ENCODE measurements at places on chromosomes 11 and 22.
A peak's percentile ranks its signal among the peaks of the same experiment; 100 is the strongest.

GRCh38 chr11:5891216-5891800 lies 1.7 kb upstream of the OR52E5 start:
- no peak for DNase-seq

- DNase-seq = no peak
These were observed 35.8 kb downstream of the NRXN2 start for GRCh38 chr11:64687204-64687603.

DNA sequence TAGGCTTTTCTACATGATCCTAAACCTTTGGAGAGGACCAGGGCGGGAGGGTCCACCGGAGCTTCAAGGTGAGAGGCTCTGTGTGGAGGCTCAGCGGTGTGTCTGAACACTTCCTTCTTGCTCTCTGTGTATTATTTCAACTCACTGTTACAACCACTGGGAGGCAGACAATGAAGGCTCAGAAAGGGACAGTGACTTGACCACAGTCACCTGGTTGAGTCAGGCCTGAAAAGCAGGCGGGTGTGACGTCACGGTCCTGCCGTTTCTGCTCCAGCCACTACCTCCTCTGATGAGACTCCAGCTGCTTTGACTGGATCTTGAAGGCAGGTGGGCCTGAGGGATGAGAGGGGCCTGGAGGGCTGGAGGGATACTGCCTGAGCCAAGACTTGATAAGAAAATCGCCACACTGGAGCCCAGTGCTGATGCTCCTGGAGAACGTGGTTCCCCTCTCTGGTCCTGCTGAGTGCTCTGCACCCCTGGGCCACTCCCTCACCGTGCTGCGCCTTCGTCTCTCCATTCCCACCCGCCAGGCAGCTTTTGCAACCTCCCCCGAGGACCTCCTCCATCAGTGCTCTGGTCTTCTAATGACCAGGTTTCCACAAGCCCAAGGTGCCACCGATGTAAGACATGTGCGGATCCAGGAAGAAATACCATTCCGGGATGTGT lies 27.9 kb downstream of the KCNC1 start:
- DNase-seq = no peak

DNA sequence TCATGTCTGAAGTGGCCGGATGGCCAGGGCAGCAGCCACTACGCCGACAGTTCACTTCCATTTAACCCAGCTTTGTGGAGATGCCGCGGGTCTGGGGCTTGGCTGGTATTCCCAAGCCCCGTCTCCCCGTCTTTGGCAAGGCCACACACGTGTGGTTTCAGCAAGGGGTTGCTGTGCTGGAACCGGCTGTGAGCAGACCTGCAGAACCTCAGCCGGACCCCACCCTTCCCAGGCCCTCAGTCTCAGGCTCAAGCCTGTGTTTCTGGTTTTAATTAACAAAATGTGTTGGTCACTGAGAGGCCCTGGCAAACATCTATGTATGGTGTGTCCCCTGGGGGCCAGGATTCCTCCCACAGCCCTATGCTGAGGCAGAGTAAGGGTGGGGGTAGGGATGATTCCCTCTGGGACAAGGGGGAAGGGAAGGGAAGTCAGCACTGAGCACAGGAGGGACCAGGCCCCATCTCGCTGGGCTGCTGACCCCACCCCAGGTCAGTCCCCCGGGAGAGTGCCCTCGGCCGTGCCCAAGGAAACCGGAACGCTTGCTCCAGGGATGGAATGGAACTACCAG lies 9.3 kb downstream of the OSBPL5 start:
- DNase-seq = no peak

DNA sequence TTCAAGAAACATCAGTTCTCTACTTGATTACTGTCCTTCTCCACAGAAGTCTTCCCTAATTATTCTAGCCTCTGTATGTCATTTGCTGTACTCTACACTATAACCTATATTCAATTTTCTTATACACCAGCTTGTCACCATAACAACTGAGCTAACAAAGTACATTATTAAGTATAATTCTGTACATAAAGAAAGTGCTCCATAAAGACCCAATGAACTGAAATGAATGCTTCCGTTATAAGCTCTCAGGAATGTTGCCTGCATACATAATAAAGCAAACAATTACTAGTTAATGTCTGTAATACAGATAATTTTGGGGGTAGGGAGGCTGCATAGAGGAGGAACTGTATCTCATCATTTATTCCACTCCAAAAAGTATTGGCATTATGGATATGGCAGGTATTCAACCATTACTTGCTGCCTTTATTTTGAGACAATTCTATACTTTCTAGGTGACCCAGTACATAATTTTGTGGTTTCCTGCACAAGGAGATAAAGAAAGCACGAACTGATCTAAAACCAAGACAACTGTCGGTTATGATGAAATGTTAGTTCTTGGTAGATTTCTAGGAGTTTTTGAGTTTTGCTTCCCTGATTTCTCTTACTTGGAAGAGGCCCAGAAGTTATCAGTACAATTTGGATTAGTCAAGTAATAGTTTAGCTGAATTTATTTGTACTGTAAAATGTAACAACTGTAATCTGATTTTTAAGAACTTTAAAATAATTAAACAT lies 202.5 kb downstream of the SBF2 start:
- no peak for DNase-seq

GRCh38 chr11:69680688-69681087 lies 5.5 kb upstream of the LTO1 start:
- no peak for DNase-seq

GRCh38 chr11:61683961-61684869 lies 4.0 kb downstream of the DAGLA start:
- peak; percentile 48 for DNase-seq

GRCh38 chr11:86066657-86067008 lies 2.3 kb downstream of the PICALM start:
- no peak for DNase-seq

DNA sequence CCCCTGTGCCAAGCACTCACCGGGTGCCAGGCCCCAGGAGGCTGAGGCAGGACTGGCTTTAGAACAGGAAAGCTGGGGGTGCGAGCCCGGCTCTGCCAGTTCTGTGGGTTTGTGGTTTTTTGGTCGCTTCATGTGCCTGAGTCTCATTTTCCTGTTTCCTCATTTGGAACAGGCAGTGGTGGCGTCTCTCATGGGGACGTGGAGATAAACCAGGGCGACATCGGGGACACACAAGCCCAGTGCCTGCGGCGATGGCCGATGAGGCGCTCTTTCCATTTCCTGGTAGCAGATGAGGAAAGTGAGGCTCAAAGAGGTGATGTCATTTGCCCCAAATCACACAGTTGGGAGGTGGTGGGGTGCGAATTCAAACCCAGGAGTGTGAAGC lies 20.8 kb upstream of the CHKA start:
- peak; percentile 73 for DNase-seq

DNA sequence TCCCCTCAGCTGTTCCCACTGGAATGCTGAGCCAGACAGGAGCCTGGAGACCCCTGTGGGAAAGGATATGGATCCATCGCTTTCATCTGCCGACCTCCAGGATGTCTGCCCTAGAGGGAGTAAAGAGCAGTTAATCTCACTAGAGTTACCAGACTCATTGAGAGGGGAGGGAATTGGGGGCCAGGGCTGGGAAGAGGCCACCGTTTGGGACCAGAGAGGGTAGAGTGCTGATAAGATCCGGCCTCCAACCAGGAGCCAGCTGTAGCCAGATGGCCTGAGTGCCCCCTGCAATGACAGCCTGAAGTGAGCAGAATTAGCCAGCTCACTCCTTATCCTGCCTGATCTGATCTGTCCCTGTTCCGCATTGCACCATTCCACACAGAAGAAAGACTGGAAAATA lies 3.7 kb upstream of the APLNR start:
- no peak for DNase-seq

- no peak for DNase-seq
These were observed 12.7 kb upstream of the FOLR1 start for GRCh38 chr11:72179049-72179803.

GRCh38 chr11:19380375-19380774 lies 139.6 kb upstream of the E2F8 start:
- no peak for DNase-seq

GRCh38 chr11:61645179-61645868 lies 34.9 kb upstream of the DAGLA start:
- DNase-seq = peak; percentile 28

GRCh38 chr22:40511604-40512003 lies 124.9 kb downstream of the MRTFA start:
- DNase-seq = no peak

DNA sequence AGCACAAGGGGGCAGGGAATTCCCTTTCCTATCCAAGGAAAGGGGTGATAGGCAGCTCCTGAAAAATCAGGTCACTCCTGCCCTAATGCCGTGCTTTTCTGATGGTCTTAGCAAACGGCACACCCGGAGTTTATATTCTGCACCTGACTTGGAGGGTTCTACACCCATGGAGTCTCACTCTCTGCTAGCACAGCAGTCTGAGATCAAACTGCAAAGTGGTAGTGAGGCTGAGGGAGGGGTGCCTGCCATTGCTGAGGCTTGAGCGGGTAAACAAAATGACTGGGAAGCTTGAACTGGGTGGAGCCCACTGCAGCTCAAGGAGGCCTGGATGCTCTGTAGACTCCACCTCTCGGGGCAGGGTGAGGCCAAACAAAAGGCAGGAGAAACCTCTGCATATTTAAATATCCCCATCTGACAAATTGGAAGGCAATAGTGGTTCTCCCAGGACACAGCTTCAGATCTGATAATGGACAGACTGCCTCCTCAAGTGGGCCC lies 194.7 kb downstream of the OR4A47 start:
- no peak for DNase-seq

DNA sequence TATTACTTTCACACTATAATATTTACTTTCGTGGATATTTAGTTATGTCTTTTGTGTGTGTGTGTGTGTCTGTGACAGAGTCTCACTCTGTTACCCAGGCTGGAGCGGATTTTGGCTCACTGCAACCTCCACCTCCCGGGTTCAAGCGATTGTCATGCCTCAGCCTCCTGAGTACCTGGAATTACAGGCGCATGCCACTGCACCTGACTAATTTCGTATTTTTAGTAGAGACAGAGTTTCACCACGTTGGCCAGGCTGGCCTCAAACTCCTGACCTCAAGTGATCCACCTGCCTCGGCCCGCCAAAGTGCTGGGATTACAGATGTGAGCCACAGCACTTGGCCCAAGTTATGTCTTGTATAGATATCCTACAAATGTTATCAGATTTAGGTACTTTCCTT lies 9.9 kb downstream of the PISD start:
- DNase-seq = no peak

GRCh38 chr11:10409207-10409661 lies 45.8 kb upstream of the AMPD3 start:
- no peak for DNase-seq

DNA sequence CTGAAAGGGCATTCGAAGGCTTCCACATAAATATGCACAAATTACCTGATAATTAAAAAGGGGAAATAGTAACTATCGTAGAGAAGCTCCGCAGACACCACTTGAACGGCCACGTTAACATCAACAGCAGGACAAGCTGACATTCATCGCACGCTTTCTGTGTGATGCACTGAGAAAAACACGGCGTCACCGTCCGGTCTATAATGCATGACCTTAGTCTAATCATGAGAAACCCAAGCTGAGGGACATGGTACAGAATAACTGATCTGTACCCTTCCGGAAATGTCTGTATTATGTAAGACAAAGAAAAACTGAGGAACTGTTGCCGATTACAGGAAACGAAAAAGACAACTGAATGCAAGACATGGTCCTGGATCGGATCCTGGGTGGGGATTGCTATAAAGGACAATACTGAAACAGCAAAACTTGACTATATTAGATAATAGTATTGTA lies 678 bp upstream of the RANGAP1 start:
- DNase-seq = peak; percentile 75

DNA sequence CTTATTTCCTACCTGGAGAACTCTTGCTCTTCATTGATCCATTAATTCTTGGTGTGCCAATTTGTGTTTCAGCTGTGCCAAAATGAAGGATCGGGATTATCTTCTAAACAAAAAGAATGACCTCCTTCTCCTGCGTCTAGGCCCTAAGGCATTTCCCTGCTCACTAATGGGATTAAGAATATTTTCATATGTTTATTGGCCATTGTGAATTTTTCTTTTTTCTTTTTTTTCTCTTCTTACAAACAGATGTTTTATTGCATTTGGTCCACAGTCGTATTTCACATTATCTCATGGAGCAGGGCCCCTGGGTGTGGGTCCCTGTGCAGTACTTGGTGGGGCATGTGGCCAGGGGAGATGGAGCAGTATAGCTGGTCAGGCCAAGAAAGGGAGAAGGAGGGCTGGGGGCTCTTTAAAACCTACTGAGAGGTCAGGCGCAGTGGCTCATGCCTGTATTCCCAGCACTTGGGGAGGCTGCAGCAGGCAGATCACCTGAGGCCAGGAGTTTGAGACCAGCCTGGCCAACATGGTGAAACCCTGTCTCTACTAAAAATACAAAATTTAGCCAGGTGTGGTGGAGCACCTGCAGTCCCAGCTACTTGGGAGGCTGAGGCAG lies 35.3 kb upstream of the HORMAD2 start:
- no peak for DNase-seq

DNA sequence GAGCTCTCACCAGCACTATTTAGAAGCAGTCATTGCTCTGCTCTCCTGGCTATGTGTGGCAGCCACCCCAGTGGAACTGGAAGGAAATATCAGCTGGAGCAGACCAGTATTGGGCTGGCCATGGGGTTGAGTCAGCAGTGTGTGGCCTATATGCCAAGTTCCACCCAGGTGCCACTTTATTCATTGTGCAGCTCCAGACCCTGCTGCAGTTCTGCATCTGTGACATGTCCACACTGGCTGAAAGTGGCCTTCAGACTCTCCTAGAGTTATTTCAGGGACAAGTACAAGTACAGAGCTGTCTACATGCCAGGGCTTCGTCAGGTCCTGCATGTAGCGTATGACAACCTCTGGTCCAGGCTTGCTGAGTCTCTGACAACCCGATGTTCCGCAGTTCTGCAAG lies 55.2 kb downstream of the CABIN1 start:
- no peak for DNase-seq

DNA sequence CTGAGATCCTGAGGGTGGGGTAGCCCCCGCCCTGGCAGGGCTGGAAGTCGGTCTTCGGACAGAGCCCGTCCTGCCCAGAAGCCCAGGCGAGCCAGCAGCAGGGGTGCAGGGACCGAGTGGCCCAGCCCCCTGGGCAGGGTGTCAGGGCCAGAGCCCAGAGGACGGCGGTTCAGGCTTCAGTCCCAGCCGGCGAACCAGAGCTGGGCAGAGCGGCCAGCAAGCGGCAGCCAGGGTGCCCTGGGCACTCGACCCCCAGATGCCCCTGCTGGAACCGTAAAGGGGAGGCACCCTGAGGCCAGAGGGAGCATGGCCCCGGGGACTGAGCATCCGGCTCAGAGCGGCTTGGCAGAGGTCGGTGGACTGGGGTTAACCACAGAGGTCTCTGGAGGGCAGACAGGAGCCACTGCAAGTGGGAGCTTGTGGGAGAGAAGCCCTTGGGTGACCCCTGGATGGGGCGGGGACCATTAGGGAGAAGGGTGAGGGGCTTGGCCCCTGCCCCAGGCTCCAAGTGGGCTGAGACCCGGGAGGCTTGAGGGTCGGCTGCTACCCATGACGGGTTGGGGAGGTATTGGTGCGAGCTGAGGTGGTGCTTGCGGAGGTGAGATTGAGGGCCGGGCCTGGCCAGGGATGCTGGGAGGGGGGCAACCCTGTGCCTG lies 15.9 kb downstream of the LSP1 start:
- DNase-seq = no peak
